ENCODE measurements at places on chromosomes 7 and 10.

DNA sequence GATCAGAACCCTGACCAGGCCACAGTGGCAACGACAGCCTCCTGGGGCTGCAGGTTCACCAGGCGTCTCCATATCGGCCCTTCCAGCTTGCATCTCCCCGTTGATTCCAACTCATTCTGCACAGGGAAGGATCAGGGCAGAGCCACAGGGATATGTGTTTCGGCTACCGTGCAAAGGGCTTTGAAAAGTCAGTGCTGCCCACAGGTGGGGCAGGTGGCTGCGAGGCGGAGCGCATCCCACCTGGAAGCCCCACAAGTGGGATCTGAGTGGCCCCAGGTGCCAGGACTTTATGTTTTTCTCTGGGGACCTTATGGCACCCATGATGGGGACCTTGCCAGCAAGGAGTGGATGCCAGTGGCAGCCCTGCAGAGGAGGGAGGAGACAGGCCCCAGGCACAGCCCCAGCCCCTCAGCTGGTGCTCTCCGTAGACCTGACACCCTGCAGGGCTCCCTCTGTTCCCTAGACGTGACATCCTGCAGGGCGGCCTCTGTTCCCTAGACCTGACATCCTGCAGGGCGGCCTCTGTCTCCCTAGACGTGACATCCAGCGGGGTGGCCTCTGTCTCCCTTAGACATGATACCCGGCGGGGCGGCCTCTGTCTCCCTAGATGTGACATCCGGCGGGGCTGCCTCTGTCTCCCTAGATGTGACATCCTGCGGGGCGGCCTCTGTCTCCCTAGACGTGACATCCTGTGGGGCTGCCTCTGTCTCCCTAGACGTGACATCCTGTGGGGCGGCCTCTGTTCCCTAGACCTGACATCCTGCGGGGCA, 189.4 kb downstream of the ELFN1 start:
- no peak for DNase-seq

- DNase-seq, result no peak
These were observed 24.3 kb downstream of the SLC29A3 start for GRCh38 chr10:71343392-71343773.

DNA sequence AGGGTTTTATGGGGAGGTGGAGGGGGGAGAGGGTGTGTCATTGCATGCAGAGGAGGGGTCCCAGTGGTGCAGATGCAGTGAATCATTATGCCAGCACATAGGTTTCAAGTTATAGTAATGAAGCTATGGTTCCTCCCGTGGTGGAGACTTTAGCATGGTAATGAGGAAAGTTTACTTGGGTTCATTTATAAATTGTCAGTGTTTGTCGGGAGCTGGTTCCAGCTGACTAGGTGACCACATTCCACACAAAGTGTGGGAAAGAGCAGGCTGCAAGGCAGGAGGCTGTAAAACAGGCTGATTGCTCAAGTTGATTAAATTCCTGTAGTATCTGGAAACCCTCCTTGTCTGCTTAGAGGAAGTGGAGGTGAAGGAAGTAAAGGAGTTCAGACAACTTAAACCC, 78.9 kb downstream of the SRI start:
- no peak for DNase-seq

GRCh38 chr7:134388336-134389019, 70.4 kb downstream of the AKR1B1 start:
- no peak for DNase-seq

DNA sequence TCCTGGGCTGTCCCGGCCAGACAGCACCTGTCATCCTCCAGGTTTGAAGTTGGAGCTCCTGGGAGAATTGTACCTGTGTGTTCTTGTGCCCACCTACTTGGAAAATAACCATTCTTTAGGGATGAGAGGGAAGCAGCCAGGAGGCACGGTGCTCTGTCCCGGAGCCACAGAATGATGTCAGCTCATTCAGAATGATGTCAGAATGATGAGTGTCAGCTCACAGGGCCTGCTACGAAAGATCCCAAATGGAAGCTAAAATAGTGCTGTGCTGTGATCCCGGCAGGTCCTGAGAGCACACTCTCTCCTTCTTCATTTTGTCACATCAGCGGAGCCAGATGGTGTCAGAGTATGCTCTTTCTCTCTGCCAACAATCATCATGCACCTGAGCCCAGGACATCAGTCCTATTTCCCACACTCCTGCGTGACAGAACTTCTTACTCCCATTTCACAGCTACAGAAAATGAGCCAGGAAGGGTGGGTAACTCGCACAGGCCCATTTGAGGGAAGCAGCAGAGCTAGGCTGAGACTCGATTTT, 8.3 kb downstream of the ABCA13 start:
- no peak for DNase-seq

- no peak for DNase-seq
These were observed 184.3 kb upstream of the MBL2 start for GRCh38 chr10:52956861-52957260.

DNA sequence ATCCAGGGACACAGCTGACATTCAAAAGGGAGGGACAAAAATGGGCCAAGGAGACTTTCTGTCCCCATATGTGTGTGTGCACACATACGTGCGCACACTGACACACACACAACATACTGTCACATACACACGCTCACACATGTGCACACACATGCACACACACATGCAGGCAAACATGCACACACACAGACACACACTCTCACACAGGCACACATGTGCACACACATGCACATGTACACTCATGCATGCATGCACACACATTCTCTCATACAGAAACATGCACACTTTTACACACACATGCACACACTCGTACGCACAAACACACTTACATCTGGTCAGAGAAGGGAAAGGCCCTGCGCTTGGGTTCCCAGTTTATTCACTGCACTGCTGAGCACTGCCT, 155.1 kb upstream of the MKI67 start:
- DNase-seq, result no peak

DNA sequence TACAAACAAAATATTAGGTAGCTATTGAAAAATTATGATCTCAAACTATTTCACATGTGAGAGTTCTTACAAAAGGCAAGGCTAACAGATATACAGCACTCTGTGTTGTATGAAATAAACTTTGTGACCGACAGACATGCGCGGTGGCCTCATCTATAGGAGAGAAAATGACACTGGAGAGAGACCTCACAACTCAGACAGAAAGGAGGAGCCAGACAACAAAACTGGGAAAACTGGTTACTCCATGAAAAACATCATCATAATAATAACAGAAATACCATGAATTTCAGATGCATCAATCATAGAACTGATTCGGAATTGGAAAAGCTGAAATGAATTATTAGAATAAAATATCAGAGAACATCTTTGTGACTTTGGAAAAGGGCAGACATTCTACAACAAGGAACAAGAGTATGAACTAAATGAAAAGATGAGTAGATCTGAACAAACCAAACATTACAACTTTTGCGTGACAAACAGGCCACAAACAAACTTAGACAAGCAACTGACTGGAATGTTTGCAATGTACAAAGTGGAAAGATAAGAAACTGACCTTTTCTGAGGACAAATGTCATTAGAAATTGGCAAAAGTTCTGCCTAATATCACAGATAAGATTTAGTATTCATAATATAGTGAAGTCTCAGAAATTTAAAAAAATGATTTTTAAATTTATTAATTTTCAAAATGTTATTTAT, 69.3 kb downstream of the TNS3 start:
- DNase-seq, result no peak

DNA sequence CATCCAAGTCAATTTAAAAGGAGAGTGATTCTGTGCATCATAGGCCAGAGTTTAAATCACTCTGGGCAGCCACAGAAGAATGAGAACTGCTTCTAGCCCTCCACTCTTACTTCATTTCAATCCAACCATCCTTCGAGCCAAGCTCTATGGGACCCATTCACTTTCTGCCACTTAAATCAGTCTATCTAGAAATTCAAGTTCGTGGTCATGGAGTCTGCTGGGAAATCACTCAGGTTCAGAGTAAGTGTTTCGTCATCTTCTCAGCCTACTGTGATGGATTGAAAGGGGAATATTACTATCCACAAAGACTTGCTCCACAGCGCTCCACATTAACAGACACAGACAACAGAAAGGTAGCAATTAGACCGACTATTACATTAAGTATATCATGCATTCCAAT, 4.6 kb downstream of the DCLRE1C start:
- no peak for DNase-seq

DNA sequence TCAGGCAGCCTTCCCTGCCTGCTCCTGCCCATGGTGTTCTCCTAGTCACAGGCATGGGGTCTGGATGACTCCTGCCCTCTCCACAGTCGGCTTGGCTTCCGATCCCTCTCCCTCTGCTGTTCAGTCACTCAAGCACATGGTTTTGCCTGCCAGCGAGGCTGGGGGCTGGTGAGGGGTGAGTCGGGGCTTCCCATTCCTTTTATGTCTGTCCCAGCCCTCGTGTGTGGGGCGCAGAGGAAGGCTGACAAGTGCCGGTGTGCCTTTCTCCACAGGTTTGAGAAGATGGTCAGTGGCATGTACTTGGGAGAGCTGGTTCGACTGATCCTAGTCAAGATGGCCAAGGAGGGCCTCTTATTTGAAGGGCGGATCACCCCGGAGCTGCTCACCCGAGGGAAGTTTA, 40.1 kb downstream of the TACR2 start:
- no peak for DNase-seq

DNA sequence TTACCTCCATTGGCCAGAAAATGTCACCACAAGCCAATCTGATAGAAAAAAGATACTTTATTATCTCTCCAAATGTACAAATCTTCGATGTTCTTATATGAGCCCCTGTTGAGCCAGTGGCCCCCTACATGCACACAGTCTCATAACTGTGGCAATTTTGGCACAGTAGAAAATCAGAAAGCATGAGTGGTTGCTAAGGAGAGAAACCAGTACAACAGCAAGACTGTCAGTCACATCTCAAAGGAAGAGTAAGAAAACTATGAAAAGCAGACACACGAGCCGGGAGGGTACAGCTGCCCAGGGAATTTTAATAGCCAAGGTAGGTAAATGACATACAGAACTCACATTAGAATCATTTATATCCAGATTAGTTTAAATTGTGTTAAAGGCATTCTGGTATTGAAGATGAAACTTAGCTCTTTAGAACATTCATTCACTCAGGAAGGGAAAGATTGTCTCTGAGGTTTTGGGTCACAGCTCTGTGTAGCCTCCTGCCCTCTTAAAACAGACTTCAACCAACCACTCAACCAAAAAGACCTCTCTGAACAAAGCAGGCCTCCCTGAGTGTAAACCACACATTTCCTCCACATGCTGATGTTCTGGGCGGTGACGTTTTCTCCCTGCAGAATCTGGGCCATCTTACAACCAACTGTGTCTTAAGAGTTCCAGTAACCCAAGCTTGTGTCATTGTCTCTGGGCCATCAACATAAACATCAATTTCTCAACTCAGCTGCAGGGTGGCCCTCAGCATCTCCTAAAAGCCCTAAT, 80.8 kb upstream of the ADAM12 start:
- no peak for DNase-seq

GRCh38 chr7:115937960-115938359, 92.6 kb downstream of the TFEC start:
- no peak for DNase-seq

GRCh38 chr10:43324876-43325275, 46.6 kb upstream of the FXYD4 start:
- DNase-seq, result no peak

- no peak for DNase-seq
These were observed 33.1 kb downstream of the SEMA3C start for GRCh38 chr7:80885757-80886156.

DNA sequence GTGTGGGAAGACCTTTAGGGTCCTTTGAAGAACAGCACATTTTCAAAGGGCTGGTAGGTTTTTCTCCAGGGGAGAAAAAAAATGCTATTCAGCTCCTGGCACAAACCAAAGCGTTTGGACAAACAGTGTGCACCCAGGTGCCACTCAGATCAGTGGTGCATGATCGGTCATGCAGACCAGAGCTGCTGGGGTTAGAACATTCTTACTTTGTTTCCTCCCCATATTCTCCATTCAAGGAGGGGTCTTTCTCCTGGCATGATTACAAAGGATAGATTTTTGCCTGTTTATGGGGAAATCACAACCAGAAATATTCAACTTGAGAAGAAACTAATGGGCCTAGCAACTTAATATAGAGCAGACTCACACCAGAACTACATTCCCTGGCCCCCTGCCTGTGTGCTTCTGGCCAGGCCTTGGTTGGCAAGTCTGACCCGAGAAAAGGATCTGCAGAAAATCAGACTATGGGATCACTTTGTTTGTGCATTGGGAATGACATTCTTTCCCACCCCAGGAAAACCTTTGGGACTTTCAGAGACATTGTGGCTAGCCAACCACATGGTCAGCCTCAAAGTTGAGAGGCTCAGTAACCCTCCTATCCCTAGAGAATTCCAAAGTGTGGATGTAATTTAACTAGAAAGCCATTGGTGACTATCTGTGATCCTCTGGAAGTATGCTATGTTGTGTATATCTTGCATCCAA, 82.3 kb upstream of the FGL2 start:
- DNase-seq, result no peak

- DNase-seq, result no peak
These were observed 31.8 kb downstream of the AP3M1 start for GRCh38 chr10:74118804-74119203.

- no peak for DNase-seq
These were observed 161.0 kb downstream of the TEX36 start for GRCh38 chr10:125521721-125522680.

- DNase-seq, result no peak
These were observed 205.6 kb upstream of the PFKP start for GRCh38 chr10:2861632-2862210.

GRCh38 chr7:32416846-32417245, 73.3 kb downstream of the LSM5 start:
- DNase-seq, result no peak

DNA sequence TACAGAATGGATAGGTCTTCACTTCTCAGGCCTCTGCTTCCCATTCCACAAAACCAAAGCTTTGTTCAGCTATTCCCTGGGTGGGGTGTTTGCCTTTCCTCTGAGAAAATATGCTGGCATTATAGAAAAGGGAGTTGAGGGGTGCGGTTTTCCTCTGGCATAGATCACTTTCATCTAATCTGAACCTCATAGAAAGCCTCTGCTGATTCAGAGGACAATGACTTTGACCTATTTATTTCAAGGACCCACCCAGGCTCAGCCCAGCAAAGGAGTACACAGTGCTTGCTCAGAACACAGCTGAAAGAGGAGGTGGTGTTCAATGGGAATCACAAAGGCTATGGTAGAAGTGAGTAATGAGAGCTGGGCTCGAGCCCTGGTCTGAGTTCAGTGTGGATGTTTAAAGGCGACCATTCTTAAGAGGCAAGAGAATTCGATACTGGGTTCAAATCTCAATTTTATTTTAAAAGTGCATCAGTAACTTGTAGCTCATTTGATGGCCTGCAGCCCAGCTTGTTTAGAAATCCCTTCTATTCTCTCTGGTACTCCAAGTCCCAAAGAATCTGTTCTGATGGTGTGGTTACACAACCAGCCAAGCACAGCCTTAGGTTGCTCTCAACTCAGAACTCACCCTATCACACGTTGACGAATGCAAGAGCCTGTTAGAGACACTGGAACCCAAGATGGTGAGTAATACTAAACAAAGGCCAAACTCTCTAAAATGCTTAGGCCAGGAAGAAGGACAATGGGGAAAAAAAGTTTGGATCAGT, 1012.8 kb downstream of the LRMDA start:
- DNase-seq, result no peak

- DNase-seq, result no peak
These were observed 10.5 kb downstream of the LIPA start for GRCh38 chr10:89241026-89241425.

Measured in KG1 (cell line).